NCI-H774 (cell line): ENCODE measurements at places on chromosomes 12 and 14.
A peak's percentile ranks its signal among the peaks of the same experiment; 100 is the strongest.

- no peak for DNase-seq
Measured at GRCh38 chr14:24315807-24316596, 4.7 kb downstream of the LTB4R start.

DNA sequence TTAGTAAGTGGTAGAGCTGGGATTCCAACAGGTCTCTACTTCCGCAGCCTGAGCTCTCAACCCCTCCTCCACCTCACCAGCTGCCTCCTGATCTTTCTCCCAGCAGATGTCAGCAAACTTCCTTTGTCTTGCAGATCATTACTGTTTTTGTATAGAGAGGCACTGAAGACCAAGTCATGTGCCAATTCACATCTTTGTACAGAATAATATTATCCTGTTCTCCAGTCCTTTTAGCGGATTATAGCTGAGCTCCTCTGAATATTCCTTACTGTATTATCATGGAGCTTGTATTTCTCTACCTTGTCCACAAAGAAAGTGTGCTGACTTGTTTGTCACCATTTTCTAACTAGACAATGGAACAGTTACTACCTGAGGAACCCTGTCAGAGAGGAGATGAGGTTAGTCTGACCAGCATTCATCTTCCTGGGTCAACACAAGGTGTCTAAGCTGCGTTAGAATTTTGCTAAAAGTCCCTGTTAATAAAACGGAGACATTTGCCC lies 142.3 kb upstream of the ARHGAP5 start:
- DNase-seq, result peak; percentile 39

- no peak for DNase-seq
Measured at GRCh38 chr12:6335451-6336078, 6.3 kb downstream of the TNFRSF1A start.

DNA sequence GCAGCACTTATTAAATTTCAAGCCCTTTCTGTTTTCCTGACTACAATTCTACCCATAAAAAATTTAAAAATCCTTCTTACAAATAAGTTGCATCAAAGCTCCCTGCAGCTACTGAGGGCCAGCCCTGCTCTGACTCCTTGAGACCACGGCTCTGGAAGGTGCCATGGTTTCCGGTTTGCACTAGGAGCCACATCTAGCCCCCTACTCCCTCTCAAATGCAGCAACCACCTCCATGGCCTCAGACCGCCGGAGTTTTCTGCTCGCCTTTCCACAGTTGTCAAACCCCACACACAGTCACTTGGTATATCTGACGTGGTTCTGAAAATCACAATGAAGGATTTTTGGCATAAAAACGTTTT lies 30.1 kb downstream of the P2RX4 start:
- no peak for DNase-seq

- DNase-seq, result no peak
Measured at GRCh38 chr14:79080040-79080439, 909.9 kb downstream of the NRXN3 start.

GRCh38 chr14:38404616-38405015 lies 148.7 kb upstream of the CLEC14A start:
- no peak for DNase-seq

GRCh38 chr12:112978163-112979040 lies at the start of gene OAS2:
OAS2 (plus strand) TSS chr12:112978519; CDS start chr12:112978609, 90 bp downstream.
- DNase-seq, result no peak
